ENCODE measurements at places on chromosomes 1 and 21.

GRCh38 chr1:209732725-209733124 lies 23.1 kb upstream of the TRAF3IP3 start:
- DNase-seq = peak; percentile 9

- peak; percentile 15 for DNase-seq
Observed at GRCh38 chr1:7646981-7647901, 123.9 kb upstream of the VAMP3 start.

DNA sequence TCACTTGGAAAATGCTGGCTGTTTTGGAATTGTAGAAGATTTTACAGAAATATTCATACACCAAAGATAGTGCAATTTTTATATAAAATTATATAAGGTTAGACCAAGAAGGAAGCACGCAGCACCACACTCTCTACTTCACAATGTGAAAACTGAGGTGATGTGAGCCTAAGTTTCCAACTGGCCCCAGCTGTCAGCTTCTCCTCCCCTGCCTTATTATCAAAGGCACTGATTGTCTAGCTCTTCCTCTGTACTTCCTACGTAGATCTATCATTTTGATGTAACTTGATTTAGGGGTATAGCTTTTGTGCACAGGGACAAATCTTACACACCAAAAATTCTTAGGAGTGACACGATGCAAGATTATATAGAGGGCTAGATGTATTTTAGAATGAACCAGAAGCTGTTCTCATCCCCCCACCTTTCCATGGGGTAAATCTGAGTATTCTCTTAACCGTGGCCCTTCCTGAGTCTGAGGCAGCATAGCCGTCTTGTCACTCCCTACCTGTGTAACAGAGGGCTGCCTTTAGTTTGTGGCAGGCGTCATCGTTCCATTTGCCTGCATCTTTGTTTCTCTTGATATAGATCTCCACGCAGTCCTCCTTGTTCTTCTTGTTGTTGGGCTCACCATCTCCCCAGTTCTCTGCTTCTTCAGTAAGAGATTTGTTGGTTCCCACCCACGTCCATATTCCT lies 3.4 kb downstream of the SELL start:
- no peak for DNase-seq

- DNase-seq = no peak
Observed at GRCh38 chr1:150661156-150661555, 31.7 kb upstream of the ENSA start.

DNA sequence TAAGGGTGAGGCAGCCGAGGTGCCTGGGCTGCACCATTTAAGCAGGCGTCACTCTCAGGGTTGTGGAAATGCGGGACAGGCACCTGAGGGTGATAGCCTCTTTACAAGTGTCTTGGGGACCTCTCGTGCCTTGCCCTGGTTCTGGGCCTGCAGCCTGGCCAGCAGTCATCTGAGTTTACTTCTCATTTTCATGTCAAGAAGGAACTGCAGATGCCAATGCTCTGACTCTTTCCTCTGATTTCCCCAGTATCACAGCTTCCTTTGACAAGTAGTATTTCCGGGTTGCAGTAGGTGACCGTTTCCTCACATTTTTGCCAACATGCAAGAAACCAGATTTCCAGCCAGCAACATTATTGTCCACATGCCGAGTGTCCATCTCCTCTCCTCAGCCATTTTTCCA lies 286.9 kb downstream of the DISC1 start:
- no peak for DNase-seq

- no peak for DNase-seq
Observed at GRCh38 chr1:158506369-158506987, 34.5 kb downstream of the OR10R2 start.

DNA sequence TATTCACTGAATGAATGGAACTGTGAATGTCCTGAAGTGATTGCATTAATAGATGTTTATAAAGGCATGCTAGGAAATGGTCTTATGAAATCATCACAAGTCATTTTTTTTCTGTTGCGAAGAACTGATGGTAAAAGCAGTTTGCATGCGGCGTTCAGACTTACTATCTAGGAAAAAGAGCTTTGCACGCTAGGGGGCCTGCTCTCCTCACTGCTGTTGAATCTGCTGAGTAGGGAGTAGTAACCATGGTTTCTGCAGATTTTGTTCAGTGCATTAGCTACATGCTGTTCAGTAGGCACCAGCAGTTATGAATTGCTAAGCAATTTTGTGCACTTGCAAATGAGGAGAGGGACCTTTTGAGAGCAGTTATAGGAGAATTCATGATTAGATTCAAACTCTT lies 57.9 kb downstream of the CENPF start:
- peak; percentile 90 for DNase-seq

DNA sequence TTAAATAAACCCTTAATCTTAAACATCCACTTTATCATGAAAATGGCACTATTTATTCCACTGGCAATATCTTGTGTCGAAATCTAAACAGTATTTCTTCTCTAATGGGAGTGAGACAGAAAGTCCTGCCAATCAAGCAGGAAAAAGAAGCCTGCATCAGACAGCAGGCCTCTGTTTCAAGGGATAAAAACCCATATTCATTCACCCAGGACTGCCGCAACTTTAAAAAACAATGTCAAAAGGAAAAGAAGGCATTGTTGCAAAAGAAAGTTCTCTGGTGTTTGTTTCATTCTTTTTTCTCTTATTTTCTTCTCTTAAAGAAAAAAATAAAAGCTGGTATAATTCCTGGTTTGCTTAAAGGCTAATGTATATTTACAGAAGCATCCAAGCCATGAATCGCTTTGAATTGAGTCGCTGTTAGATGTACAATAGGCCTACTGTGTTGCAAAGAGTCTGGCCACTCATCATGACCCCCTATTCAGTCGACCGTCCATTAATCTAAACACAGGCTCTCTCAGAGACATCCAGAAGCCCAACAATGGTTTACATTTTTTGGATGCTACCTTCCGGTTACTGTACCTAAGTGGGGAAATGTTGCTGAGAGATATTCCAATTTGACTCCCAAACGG lies 48.7 kb upstream of the ZC3H11B start:
- DNase-seq = no peak

DNA sequence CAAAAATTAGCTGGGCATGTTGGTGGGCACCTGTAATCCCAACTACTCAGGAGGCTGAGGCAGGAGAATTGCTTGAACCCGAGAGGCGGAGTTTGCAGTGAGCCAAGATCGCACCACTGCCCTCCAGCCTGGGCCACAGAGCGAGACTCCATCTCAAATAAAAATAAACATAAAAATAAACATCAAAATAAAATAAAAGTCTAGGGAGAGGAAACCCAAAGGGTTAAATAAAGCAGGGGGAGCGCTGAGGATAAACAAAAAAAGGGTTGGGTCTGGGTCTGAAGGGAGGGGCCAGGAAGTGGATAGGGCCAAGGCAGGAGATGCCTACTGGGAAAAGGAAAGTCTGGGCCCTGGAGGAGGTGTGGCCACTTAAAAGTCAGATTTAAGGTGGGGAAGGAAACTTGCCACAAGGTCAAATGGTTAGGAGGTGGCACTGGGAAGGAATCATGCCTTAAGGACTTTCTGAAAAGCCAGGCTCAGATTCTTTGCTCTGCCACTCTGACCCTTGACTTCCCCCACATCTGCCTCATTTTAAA lies 150.0 kb downstream of the ADSS2 start:
- DNase-seq = no peak

DNA sequence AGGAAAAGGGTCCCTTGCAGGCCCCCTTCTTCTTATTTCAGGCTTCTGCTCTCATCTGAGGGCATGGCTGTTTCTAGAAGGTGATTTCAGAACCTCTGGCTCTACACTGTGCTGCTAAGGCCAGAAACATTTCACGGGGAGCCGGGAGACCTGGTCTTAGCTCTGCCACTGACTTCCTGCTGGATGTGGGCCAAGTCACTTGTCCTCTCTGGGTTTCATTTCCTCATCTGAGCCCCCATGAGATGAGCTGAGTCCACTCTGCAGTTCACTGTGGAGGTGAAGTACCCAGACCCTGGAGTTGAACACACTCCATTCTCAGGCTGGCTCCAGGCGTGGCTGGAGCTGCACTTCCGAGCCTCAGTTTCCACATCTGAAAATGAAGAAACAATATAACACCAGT lies 2.1 kb downstream of the PADI1 start:
- DNase-seq = no peak

- no peak for DNase-seq
Observed at GRCh38 chr1:230792691-230793462, 45.7 kb downstream of the CAPN9 start.

DNA sequence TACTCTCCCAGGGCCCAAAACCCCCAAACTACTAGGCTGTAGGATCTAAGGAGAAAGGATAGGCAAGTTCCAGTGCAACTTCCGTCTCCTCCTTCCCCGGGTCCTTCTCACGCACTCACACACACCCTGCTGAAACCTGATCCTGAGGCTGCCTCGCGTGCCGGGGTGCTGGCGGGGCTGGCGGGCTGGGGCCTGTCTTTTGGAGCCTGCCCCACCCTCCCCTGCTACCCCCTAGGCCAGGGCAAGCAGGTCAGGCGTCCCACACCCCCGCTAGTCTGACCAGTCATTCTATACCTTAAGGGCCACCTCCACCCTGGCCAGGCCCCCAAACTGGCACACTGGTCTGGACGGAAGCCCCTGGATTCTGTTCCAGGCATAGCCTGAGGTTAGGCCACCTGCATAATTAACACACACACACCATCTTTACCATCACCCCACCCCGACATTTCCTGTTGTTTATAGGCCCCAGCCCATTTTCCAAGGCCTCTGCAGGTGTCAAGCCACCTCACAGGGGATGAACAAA lies 48.3 kb upstream of the ARTN start:
- DNase-seq = no peak

GRCh38 chr1:234885601-234886000 lies 243.0 kb downstream of the TOMM20 start:
- DNase-seq = no peak

DNA sequence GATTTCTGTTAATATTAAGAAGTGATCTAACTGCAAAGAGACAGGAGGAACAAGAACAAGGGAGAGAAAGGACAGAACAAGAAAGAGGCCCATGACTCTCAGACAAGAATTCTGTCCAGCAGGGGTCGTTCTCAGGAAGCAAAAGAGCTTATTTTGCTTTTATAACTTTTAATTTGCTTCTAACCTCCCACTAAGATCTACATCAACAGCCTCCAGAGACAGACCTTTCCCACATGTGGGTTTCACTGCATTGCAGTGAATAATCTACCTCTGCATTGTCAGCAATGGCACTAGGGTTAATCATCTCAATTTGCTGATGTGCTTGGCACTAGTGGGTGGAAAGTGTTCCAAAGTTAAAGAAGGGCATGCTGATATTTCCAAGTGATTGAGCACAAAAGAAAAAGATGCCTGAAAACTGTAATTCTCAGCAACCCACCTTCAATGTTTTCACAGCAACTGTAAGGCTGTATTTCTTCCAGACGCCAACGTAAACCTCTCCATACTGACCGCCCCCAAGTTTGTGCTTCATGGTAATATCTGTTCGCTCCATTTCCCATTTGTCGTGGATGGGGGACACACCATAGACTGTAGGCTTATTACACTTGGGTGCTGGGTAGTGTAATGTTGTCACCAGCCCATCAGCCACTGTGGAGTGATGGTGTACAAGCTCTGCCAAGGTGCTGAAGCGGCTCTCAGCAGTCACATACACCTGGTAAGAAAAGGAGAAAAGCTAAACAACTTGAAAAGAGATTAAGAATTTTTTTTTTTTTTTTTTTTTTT lies 39.5 kb downstream of the TOR3A start:
- DNase-seq = peak; percentile 52

DNA sequence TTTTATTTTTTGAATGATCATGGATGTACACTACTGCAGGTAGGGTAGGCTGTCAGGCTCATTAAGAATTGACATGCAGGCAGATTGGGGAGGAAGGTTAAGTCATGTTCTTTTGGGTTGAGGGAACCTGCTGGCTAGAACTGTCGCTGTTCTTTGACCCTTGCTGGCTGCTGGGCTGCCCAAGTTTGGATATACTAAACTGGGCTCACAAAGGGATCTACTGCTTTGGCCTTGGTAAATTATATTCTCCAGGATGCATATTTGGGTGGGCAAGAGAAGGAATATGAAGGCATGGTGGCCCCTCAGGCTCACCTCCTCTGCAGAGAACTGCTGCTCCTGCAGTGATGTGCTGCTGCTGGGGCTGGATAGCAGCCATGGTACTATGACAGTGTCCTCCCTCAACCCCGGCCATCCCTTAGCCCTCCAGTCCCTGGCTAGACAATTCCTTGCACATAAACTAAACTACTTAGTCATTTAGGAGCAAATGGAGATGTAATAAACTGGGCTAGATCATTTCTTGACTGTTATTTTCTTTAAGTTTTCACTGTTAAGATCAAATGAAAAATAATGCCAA lies 6.1 kb downstream of the ATP1A1 start:
- no peak for DNase-seq

DNA sequence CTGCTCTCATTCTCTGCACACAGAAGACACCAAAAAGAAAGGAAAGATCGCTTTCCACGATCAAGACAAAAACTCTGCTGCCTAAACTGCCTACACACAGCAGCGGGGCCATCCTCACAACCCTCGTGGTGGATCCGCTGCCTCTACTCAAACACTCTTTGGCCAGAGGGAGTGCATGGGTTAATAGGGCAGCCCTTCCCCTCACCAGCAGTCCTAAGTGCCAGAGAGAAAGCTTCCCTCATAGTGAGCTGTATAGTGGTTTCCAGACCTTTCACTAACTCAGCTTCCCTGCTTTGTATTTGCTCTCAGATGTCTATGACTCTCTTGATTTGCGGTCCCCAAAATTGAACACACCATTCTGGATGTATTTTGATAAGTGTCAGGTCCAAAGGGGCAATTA lies 30.9 kb downstream of the GPR161 start:
- no peak for DNase-seq

- no peak for DNase-seq
Observed at GRCh38 chr1:66388913-66389312, 145.0 kb upstream of the SGIP1 start.

DNA sequence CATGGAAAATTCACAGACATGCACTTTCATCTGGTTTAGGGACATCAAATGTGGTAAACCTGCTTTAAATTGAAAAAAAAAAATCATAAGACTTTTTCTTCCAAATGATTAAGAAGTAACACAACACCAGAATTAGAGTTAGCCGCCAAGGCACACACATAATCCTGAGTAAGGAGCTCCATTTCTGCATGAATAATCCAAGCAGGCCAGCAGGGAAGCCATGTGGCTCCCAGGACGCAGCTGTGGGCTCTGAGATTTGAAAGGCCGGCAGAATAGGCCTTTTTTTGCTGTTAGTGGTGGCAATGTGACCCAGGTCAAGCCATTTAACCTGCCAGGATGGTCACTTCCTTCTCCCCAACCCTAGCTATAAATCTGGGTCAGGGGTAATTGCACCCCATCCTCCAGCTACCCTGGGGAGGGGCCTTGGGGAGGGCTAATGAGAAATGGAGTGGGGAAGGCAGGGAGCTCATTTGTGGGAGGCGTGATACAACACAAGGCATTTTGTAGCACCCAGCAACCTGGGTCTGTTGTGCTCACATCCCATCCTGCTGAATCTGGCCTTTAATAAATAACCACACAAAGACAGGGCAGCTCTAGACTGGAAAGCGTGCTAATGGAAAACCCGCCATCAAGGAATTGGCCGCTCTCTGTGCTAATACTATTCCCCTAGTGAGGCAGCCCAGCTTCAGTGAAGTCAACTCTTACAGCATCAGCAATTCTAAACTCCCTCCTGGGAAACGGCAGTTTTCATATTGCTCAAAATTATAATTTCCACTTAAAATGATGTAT lies 178.5 kb downstream of the RHOU start:
- DNase-seq = no peak

Data from stromal cell of bone marrow (primary cell).